ENCODE measurements at places on chromosomes 16 and 17.
A peak's percentile ranks its signal among the peaks of the same experiment; 100 is the strongest.

DNA sequence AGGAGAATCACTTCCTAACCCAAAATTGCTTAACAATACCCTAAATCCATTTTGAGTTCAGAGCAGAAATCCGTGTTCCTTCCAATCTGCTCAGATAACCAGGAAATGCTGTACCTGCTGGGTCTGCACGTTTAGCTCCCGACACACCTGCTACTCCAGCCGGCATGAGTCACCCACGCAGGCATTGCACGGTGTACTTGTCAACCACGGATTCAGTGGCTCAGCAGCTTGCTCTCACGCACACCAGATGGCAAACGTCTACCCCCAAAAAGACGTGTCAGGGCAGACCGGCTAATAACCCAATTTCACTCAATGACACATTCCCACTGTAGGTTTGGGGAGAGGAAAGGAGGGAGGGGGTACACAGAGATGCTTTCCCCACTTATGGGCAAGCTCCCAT, 468.1 kb downstream of the SOX9 start:
- no peak for DNase-seq

- no peak for DNase-seq
Measured at GRCh38 chr17:49063652-49064051, 66.5 kb downstream of the IGF2BP1 start.

- no peak for DNase-seq
Measured at GRCh38 chr16:84058211-84058610, 15.6 kb upstream of the SLC38A8 start.

DNA sequence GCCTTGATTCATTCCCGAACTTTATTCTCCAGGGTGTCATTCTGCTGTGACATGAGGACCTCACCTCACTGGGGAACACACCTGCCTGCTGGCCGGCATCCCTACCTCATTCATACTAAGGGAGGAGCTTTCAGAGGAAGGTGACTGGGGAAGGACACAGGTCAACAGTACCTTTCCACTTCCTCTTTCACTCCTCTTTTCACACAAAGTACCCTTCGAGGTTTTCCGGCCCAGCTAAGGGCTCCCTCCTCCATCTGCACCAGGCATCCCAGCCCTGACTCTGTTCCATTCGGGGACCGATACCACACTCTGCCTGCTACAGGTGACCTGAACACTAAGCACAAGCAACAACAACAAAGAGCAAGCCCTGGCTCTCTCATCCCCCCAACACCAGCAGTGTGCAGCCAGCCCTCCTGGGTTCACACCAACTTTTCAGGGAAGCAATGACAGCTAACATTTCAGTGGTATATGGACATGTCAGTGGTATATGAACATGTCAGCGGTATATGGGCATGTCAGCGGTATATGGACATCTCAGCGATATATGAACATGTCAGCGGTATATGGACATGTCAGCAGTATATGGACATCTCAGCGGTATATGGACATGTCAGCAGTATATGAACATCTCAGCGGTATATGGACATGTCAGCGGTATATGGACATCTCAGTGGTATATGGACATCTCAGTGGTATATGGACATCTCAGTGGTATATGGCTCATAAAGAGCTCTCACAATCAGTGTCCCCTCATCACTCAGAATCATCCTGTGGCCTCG, 16.0 kb downstream of the TRIM25 start:
- no peak for DNase-seq

- no peak for DNase-seq
Measured at GRCh38 chr17:82126556-82127314, 28.7 kb upstream of the FASN start.

GRCh38 chr17:73288534-73289302, 23.1 kb downstream of the CDC42EP4 start:
- DNase-seq = no peak

- DNase-seq = no peak
Measured at GRCh38 chr16:50594308-50595260, 46.4 kb downstream of the NKD1 start.

DNA sequence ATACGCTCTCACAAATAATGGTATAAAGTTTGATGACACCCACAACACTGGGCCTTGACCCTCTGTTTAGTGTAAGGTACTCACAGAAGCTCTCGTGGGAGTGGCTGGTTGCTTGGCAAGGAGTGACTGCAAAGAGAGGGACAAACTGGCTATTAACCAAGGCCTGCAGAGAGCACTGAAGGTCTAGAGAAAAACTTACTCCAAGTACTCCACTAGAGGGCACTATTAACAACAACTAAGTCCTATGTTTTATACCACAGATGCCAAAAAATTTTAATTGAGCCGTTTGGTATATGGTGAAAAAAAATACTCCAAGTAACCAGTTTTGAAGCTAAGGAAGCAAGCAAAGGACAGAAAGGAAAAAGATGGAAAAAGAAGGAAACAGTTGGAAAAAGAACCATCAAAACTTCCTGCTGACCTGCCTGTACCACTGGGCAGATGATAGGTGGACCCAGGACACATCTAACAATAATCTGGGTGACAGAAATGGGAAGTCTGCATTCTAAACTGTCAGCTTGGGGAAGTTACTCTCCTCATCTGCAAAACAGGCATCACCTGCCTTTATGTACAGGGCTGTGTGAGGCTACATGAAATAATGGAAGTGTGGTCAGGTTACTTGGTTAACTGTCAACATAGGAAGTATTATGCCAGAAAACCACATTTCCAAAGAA, 23.2 kb downstream of the DYNC1LI2 start:
- DNase-seq = peak; percentile 60

DNA sequence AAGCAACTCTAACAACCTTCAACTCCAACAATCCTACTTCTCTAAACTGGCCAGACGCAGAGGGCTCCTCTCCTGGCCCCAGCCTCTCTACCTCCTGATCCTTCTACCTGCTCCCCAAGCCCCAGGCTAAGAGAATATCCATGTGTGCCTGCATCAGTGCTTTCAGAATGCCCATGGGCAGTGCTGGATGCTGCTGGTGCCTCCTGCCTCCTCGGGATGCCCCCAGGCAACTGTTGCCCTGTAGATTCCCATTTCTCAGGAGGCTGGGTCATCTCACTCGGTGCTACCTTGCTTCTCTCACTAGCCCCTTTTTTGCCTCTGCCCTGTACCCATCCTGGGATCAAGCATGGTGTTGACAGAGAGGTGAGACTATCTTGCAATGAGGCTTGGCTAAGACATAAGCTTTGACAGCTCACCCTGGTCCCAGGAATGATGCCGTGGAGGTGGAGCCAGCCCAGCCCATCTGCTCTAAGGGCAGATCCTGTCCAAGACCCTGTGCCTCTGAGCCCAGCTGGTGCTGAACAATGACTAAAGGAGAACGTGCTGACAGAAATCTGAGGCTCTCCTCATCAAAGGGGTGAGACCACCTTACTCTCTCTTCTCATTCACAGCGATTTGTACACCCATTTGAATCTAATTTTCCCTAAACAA, 19.4 kb upstream of the SUPT4H1 start:
- no peak for DNase-seq

GRCh38 chr17:19833914-19834313, 33.8 kb downstream of the ULK2 start:
- DNase-seq = no peak

- DNase-seq = no peak
Measured at GRCh38 chr17:77423589-77424451, 283.1 kb downstream of the SEC14L1 start.

DNA sequence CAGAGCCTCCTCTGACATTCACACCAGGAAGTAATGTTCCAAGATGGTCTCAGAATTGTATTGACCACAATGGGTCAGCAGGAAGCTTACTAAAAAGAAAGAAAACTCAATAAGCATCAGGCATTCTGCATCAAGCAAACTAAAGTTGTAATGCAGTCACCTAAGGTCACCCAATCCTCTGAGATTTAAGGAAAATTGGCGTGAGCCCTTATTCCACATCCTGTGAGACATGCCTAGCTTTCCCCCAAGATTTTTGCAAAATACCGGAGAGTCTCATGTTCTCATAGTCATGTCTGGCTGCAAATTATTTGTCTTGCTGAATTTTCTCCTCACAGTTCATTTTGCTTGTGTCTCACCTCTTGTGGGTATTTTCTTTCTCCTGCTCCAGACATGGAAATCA, 417.1 kb upstream of the SOX9 start:
- DNase-seq = no peak

GRCh38 chr17:38554430-38555350, 51.1 kb downstream of the SRCIN1 start:
- no peak for DNase-seq

DNA sequence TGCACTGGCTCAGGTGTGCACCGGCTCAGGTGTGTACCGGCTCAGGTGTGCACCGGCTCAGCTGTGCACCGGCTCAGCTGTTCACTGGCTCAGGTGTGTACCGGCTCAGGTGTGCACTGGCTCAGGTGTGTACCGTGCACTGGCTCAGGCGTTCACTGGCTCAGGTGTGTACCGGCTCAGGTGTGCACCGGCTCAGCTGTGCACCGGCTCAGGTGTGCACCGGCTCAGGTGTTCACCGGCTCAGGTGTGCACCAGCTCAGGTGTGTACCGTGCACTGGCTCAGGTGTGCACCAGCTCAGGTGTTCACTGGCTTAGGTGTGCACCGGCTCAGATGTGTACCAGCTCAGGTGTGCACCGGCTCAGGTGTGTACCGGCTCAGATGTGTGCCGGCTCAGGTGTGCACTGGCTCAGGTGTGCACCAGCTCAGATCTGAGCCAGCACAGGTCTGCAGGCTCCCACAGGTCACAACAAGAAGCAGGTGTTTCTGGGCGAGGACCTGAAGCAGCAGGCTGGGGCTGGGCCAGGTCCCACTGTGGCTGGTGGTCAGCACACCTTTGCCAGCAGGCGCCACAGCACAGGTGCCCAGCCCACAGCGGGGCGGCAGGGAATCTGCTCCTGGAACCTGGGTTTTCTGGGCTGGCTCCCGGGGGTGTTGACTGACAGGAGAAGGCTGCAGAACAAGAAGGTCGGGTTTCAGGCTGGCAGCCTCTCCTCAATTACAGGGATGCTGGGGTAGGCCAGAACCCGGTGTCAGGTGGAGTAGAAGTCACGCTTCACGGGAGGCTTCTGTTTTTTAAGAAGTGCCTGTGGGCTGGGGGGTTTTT, 17.2 kb downstream of the METRNL start:
- no peak for DNase-seq

- DNase-seq = no peak
Measured at GRCh38 chr17:36824678-36825101, 112.6 kb upstream of the LHX1 start.

DNA sequence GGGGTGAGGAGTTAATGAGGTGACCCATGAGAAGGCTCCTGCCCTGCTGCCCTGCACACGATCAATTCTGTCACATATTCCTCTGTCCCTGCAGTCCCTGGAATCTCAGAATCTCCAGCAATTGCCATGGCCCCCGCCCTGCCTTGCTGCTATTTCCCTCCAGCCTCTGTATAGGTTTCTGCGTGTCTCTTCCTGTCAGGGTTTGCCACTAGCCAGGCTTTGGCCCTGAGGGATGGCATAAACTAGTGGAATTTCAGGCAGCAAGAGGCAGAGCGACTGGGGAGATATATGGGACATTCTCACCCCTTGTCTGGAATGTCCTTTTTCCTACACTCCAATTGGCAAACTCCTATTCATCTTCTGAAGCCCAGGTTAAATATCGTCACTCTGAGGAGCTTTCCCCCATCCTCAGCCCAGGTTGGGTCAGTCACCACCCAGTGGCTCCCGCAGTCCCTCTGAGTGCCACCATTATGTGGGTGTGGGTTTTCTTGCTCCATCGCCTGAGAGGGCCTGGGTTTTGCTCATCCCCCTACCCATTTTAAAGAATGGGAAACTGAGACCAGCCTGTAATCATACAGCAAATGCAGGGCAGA, 15.5 kb upstream of the NATD1 start:
- DNase-seq = no peak

DNA sequence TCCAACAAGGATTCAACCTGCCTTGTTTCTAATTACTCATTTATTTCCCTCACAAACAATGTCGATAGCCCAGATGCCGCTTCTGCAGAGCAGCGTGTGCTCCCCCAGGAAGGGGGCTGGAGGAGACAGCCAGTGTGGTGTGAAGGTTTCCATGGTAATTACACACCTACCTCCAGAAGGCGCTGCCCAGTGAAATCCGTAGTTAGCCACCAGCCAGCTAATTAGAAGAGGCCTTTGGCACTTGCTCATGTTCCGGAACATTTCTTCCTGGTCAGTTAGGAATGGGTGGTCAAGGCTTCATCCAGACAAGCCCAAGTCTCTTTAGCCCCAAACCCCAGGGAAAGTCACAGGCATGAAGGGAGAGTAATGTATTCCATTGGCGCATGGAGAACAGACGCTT, 342.5 kb upstream of the C16orf82 start:
- DNase-seq = no peak

- no peak for DNase-seq
Measured at GRCh38 chr16:85646976-85647375, 33.9 kb downstream of the GSE1 start.

- DNase-seq = peak; percentile 60
Measured at GRCh38 chr17:1455291-1455796, 688 bp downstream of the CRK start.

GRCh38 chr16:89489898-89490438, 393 bp downstream of the ANKRD11 start:
- no peak for DNase-seq

DNA sequence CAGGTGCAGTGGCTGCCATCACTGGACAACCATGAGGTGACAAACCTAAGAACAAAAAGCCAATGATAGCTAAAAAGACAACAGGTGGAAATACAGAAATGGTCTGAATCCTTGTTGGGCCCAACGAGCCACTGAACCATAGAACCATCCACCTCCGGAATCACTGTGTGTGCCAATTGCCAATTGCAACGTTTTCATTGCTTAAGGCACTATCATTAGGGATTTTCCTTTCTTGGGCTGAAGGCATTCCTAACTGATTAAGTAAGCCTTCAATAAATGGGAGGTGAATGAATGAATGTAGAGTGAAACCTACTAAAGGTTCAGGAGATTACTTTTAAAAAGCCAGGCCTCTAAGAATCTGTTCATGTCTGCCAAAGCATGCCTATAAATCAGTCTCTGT, 3.6 kb downstream of the USP31 start:
- DNase-seq = no peak

- no peak for DNase-seq
Measured at GRCh38 chr16:84940670-84941551, 70.4 kb downstream of the ZDHHC7 start.

GRCh38 chr16:80931801-80932707, 74.6 kb downstream of the CMC2 start:
- DNase-seq = peak; percentile 68

DNA sequence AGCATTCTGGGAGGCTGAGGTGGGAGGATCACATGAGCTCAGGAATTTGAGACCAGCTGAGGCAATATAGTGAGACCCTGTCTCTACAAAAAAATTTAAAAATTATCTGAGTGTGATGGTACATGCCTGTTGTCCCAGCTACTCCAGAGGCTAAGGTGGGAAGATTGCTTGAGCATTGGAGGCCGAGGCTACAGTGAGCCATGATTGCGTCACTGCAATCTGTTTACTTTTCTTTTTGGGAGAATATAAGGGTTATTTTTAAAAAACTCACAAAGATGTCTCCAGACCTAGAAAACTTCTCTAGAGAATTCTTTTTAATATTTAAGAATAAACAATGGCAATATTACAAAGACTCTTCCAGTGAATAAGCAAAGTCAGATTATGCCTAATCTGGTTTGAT, 226.9 kb downstream of the BCAS3 start:
- no peak for DNase-seq

GRCh38 chr17:50347117-50347893, 1.4 kb downstream of the XYLT2 start:
- DNase-seq = peak; percentile 12

- DNase-seq = peak; percentile 96
Measured at GRCh38 chr16:2964475-2965336, 631 bp downstream of the KREMEN2 start.
